T-helper 9 cell (primary cell): ENCODE measurements at places on chromosomes 5 and 9.

- no peak for DNase-seq
Observed at GRCh38 chr5:134250949-134251348, 25.1 kb upstream of the PPP2CA start.

GRCh38 chr5:98794414-98795080 lies 21.1 kb downstream of the RGMB start:
- no peak for DNase-seq

DNA sequence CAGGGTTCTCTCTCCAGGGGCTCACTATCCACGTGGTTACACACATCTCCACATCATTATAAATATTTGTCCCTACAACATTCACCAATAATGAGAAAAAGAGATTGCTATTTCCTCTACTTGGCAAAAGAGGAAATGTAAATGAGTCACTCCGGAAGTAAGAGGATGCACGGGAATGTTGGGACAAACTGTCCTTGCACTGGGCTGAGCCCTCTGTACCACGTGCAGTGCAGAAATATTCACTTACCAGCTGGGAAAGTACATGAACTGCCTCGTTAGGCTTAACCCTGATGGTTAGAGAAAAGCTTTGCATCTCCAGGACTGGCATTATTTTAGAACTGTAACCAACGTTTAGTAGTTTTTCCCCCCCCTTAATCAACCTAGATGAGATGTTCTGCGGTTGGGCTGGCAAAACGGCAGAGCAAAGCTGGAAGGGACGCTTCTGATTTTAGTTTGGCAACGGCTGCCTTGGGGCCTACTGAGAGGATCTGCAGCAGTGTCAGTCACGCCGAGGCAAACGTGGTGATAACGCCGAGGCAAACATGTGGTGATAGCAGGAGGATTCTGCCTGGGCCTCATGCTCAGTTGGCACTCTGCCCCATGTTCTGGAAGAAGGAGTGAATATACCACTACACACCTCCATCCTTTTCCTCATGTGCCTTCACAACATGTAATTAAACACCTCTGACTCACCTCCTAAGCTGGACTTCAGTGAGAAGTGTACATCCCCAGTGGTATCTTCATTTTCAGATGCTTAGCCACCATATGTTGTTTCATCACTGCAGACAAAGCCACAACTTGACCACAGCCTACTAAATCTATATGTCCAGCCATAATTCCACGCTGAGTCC lies 661.4 kb upstream of the KLF4 start:
- DNase-seq = no peak

DNA sequence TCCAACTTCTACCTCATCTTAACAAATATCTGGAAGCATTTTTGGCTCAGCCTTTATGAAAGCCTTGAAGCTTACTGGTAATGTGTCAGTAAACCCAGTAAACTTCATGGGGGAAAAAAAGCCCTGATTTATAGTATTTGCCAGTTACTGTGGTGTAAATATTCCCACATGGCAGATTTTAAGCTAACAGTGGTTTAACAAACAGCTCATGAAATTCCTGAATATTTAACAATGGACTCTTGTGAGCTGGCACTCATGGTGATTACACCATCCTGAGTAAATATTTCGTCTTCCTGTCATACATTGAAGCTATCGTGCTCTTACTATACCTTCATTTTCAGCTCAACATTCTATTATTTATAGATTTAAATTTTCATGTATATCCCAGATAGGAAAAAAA lies 57.0 kb upstream of the ACOT12 start:
- no peak for DNase-seq

- DNase-seq = no peak
Observed at GRCh38 chr9:128282500-128282899, 6.4 kb downstream of the SWI5 start.

- DNase-seq = no peak
Observed at GRCh38 chr9:81825846-81826516, 102.2 kb upstream of the SPATA31D4 start.

DNA sequence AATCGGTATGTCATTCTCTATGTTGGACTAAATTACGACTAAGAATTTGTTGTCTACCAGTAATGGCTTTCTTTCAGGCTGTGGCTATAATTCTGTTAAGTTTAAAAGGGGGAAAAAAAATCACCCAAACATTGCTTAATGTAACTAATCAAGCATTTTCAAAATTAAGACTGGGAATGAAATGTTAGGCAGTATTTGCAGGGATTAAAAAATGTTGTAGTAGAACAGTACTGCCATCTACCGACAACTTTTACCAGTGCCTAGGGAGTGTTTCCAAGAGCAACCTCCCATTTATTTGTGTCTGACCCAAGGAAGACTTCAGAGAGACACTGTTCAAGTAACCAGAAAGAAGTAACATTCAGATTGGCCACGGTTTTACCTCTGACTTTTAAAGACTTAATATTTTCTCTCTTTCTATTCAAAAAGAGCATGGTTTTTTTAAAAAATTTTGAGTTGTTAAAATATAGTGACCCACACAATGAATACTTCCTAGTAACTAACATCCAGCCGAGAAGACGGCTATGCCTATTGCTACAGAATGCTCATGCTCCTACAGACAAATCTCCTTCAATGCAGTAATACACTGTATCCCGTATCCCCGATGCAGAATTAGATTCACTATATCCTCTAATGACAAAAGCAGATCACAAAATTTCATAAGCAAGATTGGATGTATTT lies 92.4 kb downstream of the ARL15 start:
- no peak for DNase-seq

DNA sequence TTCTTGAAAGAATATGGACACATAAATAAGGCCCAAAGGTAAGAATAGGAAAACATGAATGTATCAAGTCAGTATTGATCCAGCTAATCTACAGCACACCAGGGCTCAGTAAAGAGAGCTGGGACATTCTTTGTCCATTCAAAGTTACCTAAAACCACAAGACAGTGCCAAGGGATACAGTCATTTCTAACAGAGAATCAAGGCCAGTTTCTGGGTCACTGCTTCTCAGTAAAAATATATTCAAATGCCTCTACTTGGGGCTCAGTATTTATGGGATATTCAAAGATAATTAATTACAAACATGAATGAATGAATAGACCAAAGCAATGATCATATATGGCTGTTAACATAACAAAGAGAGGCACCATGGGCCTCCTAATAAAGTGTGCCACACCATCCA lies 34.9 kb downstream of the MTMR12 start:
- no peak for DNase-seq

GRCh38 chr5:76425928-76426804 lies 23.1 kb downstream of the IQGAP2 start:
- DNase-seq = no peak

- DNase-seq = no peak
Observed at GRCh38 chr5:36040651-36041536, 25.8 kb downstream of the UGT3A2 start.

DNA sequence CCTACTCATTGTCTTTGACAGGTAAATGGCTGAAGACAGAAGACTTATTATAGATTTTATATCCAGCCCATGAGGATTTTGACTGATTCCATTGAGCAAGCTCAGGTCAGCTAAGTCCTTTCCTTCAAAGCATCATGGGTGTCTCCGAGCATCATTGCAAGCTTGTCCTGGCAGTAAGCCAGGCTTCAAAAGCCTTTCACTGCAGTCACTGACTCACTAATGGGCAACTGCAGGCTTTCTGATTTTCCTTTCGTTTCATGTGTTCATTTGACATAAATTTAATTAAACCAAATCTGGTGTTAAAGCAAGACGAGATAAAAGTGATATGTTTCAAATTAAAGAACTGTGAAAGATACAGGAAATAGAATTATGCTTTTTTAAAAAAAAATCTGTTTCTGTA lies 426.2 kb downstream of the ANXA1 start:
- no peak for DNase-seq

GRCh38 chr9:128285033-128285784 lies 9.1 kb downstream of the SWI5 start:
- no peak for DNase-seq

GRCh38 chr9:110536822-110537221 lies 42.7 kb downstream of the SVEP1 start:
- no peak for DNase-seq

DNA sequence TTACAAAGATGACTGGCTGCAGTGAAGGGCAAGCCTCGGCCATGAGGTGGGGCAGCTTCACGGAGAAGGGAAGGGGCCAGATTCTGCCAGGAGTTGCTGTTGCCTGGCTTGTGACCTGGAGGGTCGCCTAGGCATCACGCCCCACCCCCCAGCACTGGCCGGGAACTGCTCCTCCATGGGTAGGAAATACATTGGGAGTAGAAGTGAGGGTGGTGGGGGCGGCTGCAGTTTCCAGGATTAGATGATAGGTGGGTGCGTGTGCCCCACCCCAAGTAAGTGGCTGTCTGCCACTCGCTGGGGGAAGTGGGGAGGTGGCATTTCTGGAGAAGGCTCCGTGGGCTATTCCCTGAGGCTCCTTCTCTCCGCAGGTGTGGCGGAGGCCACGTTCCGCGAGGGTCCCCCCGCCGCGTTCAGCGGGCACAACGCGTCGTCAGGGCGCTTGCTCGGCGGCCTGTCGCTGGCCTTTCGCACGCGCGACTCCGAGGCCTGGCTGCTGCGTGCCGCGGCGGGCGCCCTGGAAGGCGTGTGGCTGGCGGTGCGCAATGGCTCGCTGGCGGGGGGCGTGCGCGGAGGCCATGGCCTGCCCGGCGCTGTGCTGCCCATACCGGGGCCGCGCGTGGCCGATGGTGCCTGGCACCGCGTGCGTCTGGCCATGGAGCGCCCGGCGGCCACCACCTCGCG lies 16.9 kb downstream of the CRB2 start:
- DNase-seq = no peak

DNA sequence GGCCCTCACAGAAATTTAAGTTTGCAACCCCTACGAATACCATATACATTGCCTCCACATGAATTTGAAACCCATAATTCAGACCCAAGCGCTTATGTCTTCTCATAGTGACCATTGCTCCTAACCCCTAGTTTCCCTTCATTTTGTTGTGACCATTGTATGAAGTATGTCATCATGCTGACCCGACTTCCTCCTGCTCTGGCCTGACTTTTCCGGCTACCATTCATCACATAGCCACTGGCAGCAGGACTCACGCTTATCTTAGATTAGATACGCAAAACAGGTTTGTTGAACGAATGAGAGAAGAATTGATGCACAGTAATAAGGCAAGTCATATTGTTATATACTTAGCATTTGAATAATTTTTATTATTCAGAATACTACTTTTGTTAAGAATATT lies 345.4 kb downstream of the FBXL17 start:
- DNase-seq = no peak

DNA sequence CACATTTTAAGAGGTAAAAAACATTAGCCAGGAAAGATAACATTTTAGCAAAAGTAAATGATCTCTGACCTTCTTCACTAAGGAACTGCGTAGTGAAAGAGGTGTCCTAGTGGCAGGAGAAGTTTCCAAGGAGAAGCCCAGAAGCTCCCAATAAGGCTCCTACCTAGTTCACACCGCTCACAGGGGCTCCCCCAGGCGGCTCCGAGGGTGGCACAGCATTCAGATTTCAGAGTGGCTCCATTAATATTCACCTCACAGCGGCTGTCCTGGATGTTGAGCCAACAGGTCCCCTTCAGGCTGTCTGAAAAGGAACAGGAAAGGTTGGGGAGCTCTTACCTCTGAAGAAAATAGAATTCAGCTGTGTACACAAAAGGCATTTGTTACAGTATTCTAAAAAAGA lies 187.3 kb downstream of the FBN2 start:
- DNase-seq = no peak

DNA sequence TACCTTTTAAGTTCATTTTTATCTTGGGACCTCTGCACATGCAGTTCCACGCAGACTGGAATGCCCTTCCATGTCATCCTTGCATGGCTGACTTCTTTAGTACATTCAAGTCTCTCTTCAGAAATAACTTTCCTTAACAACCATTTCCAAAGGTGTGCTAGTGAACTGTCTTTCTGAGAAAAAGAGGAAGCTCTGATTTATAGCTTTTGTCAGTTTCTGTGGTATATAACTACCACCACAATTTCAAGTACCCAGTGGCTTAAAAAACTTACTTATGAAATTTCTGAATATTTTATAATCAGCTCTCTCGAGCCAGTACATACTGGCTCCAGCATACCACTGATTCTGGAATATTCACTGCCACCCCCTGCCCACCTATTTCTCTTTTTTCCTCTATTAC lies 1613.8 kb downstream of the MAT2B start:
- no peak for DNase-seq

DNA sequence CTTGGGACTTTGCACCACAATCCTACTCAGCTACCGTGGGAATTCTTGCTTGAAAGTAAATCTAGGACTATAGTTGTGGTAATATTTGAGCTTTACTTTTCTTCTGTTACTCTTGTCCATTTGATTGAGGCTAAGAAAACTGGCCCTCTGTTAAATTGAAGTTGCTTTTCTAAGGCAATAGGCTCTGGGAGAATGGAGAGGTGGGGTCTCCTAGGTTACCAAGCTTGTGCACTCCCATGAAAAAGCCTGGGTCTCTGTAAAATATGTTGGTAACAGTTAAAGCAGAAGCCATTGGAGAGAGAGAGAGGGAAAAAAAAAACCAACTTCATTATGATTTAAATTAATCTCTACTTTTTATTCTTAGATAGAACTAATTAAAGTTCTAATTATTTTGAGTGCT lies 68.6 kb downstream of the RAI14 start:
- no peak for DNase-seq

- no peak for DNase-seq
Observed at GRCh38 chr9:9004810-9005209, 1205.2 kb upstream of the DMAC1 start.

DNA sequence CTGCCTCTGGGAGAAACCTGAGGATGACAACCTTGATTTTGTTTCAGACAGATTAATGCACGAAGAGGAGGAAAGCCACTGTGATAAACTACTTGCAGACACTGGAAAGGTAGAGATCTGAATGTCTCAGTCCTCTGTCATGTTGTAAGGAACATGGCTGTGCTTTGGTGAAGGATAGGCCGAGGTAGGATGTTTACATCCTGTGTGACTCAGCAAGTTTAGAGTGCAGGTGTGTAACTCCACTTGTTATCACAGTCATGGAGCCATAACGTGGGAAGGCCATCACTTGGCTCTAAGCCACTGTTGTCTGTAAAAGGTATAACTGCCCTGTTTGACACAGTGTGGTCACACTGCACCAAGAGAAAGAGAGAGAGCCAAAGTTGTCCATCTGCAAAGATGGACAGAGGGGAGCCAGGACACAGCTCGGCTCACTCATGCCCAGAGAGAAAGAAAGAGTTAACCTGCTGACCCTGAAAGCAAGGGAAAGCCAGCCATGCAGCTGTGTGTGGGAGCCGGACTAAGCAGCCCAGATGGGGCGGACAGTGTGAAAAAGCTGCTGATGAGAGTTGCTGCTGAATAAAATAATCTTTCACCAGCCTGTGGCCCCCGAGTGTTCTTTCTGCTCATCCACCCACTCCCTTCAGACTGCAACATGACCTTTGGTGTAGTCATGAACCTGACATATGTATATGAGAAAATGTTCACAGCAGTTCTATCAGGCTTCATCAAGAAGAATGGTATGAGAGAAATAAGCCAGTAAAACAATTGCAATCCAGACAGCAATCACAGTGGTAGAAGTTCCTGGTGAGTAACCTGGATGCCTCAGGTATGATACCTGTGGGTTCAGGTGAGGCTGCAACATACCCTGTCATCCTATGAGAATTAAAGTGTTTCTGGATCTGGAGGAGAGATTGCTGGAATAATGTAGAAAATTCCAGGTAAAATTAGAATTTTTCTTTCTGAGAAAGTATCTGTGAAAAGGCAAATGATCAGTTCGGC lies 115.9 kb downstream of the TARS1 start:
- DNase-seq = no peak
